Inflammatory macrophage (primary cell): ENCODE measurements at places on chromosomes 11 and 22.

DNA sequence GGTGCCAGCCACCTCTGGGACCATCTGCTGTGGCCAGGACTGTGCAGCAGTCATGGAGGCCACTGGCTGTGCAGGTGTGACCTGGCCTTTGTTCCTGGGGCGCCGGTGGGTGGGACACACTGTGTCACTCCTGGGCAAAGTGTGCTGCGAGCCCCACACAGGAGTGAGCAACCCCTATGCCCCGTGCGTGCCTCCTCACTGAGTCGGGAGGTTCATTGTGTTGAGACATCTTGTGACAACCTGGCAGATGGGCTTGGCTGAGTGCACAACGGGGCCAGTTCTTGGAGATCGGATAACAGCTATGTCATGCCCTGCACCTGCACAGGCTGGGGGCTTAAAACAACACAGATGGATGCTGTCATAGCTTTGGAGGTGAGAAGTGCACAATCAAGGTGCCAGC is 13.5 kb downstream of the ANO1 start:
- DNase-seq: no peak

DNA sequence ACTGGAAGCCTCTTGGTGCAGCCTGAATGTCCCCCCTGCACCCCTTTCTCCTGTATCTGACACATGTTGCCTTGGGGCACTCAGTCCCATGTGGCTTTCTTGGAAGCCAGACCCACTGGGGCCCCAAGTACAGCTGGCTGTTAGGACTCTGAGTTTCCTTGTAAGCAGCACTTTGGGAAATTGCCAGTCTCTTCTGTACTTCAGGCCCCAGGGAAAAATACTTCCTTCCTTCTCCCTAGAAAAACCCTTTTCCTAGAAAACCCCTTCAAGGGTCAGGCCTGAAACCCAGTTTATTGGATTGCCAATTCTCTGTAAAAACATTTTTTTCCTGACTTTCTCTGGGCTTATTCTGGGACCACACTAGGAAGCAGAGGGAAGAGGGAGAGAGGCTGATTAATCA is 360.3 kb downstream of the TENM4 start:
- no peak for DNase-seq

- peak; percentile 91 for DNase-seq
These were observed 11.2 kb downstream of the EIF4G2 start for GRCh38 chr11:10797531-10797930.

DNA sequence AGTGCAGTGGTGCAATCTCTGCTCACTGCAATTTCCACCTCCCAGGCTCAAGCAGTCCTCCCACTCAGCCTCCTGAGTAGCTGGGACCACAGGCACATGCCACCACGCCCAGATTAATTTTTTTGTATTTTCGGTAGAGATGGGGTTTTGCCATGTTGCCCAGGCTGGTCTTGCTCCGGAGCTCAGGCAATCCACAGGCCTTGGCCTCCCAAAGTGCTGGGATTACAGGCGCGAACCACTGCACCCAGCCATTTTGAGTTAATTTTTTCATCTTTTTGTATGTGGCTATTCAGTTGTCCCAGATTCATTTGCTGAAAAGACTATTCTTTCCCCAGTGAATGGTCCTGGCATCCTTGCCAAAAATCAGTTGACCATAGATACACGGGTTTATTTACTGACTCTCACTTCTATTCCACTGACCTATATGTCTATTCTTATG is 63.6 kb downstream of the MAPK1 start:
- DNase-seq: peak; percentile 72

DNA sequence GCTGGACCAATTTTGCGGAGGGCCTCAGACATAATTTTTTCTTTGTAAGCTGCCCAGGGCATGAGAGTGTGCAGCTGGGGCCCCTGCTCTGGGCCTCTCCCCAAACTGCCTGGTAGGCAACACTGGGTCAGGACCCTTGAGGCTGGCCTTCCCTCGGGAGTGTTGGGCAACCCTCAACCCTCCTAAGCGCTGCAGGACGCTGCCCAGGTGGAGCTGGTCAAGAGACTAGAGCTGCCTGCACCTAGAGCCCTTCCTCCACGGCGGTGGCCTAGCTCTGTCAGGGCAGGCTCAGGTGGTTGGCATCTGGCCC is 505 bp upstream of the TMEM132A start:
- no peak for DNase-seq

DNA sequence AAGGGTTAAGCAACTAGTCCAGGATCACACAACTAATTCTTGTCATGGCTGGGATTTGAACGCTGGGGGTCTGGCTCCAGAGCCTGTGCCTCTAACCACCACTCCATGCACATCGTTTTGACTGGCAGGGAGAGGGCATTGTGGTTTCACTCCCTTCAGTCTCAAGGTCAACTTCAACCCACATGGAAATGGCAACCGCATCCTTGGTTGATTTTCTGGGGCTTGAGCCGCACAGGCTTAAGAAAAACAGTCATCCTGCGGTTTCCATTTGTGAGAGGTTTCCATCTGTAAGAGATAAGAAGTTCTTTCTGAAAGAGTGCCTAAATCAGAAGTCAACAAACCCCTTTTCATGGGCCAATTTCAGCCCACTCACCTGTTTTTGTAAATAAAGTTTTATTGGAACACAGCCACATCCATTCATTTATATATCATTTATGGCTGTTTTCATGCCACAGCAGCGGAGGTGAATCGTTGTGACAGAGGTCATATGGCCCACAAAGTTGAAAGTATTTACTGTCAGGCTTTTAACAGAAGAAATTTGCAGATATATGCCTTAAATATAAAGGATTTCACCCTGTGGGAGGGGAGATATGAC is 65.7 kb downstream of the SGSM1 start:
- DNase-seq: no peak

DNA sequence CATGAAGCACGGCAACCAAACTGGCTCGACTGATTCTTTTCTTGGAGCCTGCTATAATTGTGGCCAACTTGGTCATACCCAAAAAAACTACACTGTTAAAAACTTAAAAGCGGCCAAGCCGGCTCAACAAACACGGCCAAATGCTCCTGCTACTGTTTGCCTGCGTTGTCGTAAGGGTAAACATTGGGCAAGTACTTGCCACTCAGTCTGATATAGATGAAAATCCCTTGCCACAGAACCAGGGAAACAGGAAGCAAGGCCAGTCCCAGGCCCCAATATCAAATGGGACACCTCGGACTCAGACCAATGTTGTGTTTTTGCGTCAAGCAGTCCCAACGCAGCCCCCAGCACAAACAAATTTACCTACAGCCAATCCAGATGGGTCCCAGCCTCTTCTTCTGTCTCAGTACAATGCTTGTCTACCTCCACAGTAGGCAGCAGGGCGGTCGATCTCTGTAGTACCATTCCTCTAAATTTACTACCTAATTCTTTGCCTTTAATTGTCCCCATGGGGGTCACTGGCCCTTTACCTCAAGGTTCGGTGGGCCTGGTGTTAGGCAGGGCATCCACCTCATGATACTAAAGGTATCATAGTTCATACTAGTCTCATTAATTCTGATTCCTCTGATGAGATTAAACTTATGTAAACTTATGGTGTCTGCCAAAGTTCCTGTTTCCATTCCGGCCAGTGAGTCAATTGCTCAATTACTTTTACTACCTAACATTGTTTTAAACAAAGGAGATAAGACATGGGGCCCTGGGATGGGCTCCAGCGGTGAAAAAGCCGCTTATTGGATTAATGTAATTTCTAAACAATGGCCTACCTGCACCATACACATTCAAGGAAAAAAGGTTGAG is 3.7 kb upstream of the COMT start:
- DNase-seq: no peak

- peak; percentile 8 for DNase-seq
These were observed 128.0 kb upstream of the ANO1 start for GRCh38 chr11:69950120-69950519.

GRCh38 chr11:9016916-9017642 is 13.3 kb upstream of the NRIP3 start:
- DNase-seq: no peak

- DNase-seq: no peak
These were observed 20.3 kb downstream of the PARVG start for GRCh38 chr22:44200855-44201550.

DNA sequence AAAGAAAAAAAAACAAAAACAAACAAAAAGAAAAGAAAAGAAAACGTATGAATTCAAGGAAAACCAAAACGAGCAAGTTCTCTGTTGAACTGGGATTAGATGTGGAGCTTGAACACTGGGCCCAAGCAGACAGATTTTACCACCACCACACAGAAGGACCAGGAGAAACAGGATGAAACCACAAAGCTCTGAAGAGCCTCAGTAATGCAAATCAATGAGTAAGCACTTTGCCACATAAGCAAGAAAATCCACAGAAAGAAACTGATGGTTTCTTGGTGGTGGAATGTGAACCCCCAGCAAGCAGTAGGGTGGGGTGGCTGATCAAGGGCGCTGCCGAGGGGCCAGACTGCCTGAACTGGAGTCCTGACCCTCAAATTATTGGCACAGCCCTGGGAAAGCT is 50.9 kb upstream of the NFRKB start:
- DNase-seq: no peak

GRCh38 chr11:12696911-12697581 is 22.8 kb downstream of the TEAD1 start:
- no peak for DNase-seq

DNA sequence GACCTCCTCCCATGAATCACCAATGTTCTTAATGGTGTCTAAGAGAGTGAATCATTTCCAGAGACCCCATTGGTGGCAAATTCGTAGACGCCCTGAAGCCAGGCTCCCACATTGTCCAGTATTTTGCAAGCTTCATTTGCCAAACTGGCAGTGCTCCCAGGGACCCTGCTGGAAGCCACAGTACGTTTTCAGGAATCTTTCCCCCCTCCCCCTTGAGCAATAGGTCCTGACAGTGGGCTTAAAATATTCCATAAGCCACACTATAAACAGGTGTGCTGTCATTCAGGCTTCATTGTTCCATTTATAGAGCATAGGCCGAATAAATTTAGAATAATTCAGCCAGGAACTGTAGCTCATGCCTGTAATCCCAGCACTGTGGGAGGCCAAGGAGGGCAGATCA is 125.3 kb downstream of the MORC2 start:
- DNase-seq: no peak

DNA sequence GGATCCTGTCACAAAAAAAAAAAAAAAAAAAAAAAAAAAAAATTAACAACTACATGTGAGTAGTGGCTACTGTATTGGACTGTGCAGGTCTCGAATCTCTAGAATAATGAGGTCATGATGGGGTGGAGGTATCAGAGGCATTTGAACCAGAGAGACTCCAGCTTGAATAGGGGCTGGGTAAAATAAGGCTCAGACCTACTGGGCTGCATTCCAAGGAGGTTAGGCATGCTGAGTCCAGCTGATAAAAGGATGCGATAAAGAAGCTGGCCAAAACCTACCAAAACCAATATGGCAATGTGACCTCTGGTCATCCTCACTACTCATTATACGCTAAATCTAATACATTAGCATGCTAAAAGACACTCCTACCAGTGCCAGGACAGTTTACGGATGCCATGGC is 5.9 kb upstream of the PACSIN3 start:
- DNase-seq: no peak

DNA sequence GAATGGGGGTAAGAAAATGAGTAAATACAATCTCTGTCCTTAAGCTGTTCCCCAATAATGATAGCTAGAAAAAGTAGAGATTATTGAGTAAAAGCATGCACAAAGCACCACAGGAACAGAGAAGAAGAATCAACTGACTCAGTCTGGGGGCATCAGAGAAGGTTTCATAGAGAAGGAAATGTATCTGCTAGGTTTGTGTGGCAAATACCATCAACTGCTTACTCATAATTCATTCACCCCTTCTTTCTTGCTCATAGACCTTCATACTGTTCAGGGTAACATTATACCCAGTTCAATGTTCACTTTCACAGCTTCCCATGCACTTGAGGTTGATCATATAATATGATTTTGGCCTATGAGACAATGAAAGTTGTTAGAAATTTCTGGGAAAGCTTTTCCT is 85.2 kb upstream of the SCUBE2 start:
- DNase-seq: no peak

GRCh38 chr11:132242632-132243031 is 872.2 kb downstream of the NTM start:
- DNase-seq: no peak

DNA sequence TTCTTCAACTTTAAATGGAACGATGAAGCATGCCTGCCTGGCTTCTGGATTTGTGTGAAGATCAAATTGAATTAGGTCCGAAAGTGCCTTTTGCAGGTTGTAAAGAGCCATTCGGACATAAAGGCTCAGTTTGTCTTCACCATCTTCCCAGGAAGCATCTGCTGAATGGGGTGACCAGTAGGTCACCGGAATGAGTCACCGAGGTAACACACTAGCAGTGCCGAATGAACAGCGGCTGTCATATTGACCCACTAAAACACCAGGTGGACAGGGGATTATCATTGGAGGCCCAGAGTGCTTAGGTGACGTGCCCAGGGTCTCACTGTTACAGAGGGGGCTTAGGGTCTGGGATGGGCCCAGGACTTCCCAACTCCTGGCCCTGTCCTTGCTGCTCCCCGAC is 43.1 kb upstream of the MYH9 start:
- DNase-seq: no peak

DNA sequence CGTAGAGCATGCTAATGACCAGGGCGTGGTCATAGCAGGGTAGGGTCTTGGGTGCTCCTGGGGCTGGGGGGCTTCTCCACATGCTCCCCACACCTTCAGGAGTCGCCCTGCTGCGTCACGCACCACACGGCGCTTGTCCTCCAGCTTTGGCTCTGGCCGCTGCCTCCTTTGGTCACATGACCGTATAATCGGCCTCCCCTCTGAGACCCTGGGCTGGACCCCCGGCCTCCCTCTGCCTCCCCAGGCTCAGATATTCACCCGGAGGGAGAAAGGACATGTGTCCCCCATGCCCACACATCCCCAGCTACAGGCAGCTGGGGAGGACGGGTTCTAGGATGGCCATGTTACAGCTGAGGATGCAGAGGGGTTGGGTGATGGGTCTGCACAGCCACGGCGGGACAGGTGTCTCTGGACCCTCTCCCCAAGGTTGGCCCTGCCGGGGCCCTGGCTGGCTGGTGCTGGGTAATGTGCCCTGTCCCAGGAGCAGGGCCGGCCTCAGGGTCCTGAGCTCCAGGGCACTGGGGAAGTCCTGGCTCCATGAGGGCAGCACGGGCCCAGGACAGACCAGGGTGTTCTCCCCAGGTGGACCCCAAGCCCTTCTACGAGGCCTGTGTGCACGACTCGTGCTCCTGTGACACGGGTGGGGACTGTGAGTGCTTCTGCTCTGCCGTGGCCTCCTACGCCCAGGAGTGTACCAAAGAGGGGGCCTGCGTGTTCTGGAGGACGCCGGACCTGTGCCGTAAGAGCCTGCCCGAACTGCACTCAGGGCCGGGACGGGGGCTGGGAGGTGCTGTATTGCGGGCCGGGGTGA is 14.5 kb downstream of the MUC2 start:
- no peak for DNase-seq

- no peak for DNase-seq
These were observed 78.9 kb upstream of the BIRC3 start for GRCh38 chr11:102238391-102238821.
